Adrenal gland (tissue), 19 donors: ENCODE measurements at places on chromosomes 7 and 10. TPM values are rescaled to one million over a fixed set of nuclear protein-coding genes. Genes with fewer than 3 reads are reported as not detected.

GRCh38 chr7:156585025-156585648, 55.4 kb upstream of the RNF32 start:
- no peaks in the 10 kb centered on the region for H3K4me1 ChIP-seq
- H3K27me3 ChIP-seq, result no peaks in the 10 kb centered on the region
- no peak for DNase-seq
- no peaks in the 10 kb centered on the region for H3K36me3 ChIP-seq
- no peak overlapping the region for H3K4me3 ChIP-seq

DNA sequence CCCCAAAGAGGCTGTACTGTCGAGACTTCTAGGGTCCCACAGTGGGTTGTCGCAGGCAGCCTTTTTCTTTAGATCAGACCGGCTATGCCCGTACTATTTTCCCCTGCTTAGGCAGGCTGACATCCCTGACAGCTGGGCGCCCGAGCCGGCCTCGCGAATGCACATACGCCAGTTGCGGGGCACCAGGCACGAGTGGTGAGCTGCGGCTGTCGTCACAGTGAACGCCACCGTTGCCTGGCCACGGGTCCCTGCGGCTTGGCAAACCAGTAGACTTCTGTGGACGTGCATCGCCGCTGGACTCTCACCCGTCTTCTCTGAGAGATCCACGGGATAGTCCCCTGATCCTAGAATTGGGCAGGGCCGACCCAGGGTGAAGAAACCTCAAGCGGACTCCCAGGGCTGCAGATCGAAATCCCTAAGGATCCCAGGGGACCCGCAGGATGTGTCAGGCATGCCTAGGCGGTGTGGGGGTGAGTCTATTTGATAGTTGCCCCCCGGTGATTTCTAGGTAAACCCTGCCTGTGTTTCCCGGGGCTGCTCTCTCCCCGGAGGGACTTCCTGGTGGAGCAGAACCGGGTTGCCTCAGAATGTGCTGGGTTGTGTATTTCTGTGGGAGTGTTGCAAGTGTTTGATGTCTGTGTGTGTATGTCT, 33.0 kb upstream of the ZNF273 start:
- H3K4me1 ChIP-seq, result no peaks in the 10 kb centered on the region
- no peaks in the 10 kb centered on the region for H3K36me3 ChIP-seq
- peak; percentile 6 for DNase-seq
- H3K4me3 ChIP-seq, result no peak overlapping the region

- DNase-seq, result no peak
- no peak overlapping the region for H3K27ac ChIP-seq
- no peaks in the 10 kb centered on the region for H3K27me3 ChIP-seq
- no peak overlapping the region for H3K4me3 ChIP-seq
These were observed 889.9 kb upstream of the C7orf33 start for GRCh38 chr7:147700702-147701101.

GRCh38 chr10:6778992-6779701, 199.1 kb upstream of the PRKCQ start:
- H3K36me3 ChIP-seq, result no peaks in the 10 kb centered on the region
- DNase-seq, result peak; percentile 3
- H3K27me3 ChIP-seq, result peaks cover 3% of the 10 kb centered on the region
- no peak overlapping the region for H3K4me3 ChIP-seq

DNA sequence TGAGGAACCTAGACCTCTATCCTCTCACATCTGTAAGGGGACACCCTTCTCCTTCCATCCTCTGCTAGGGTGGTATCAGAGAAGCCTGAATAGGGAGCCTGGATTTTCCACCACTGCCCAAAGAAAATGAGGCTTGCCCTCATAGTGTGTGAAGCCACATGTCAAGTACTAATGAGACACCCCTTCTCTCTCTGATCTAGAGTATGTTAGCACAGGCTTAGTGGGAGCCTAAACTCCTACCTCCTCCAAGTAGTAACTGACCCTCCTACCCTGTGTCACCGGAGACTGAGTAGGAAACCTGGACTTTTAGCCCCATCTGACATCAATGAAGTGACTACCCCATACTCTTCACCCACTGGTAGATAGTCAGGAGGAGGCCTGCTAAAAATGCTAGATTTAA, 65.6 kb downstream of the PHYHIPL start:
- no peak overlapping the region for H3K4me3 ChIP-seq
- H3K36me3 ChIP-seq, result no peaks in the 10 kb centered on the region
- DNase-seq, result no peak
- H3K27ac ChIP-seq, result no peak overlapping the region
- no peaks in the 10 kb centered on the region for H3K4me1 ChIP-seq
- no peaks in the 10 kb centered on the region for H3K27me3 ChIP-seq

DNA sequence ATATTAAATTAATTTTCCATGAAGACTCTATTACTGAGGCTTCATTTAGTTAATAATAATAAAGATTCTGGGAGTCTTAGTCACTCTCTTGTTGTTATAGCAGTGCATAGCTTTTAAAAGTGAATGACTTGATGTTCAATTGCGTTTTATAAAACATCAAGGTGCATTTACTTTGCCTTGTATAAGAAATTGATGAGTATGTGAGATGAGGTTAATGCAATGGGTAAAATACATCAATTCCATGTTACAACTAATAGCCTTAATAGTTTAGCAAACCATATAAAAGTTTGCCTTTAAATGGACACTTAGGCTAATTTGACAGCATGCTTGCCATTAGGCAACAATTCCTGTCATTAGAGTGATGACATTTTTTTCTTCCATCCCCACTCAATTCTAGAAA, 173.6 kb upstream of the TEX47 start:
- H3K36me3 ChIP-seq, result no peaks in the 10 kb centered on the region
- no peak overlapping the region for H3K27ac ChIP-seq
- no peaks in the 10 kb centered on the region for H3K27me3 ChIP-seq
- H3K4me1 ChIP-seq, result no peaks in the 10 kb centered on the region

- H3K36me3 ChIP-seq, result no peaks in the 10 kb centered on the region
- H3K4me1 ChIP-seq, result no peaks in the 10 kb centered on the region
- H3K4me3 ChIP-seq, result no peak overlapping the region
- no peaks in the 10 kb centered on the region for H3K27me3 ChIP-seq
These were observed 4.8 kb upstream of the HYCC1 start for GRCh38 chr7:23018750-23019149.

- no peak overlapping the region for H3K4me3 ChIP-seq
- DNase-seq, result no peak
- H3K27ac ChIP-seq, result no peak overlapping the region
- no peaks in the 10 kb centered on the region for H3K27me3 ChIP-seq
- no peaks in the 10 kb centered on the region for H3K36me3 ChIP-seq
These were observed 32.2 kb upstream of the AQP1 start for GRCh38 chr7:30879139-30880124.

GRCh38 chr10:133324198-133324792, 12.4 kb downstream of the CALY start:
- H3K27ac ChIP-seq, result no peak overlapping the region
- no peaks in the 10 kb centered on the region for H3K4me1 ChIP-seq
- H3K27me3 ChIP-seq, result peaks cover 41% of the 10 kb centered on the region
- H3K4me3 ChIP-seq, result no peak overlapping the region

- H3K4me1 ChIP-seq, result no peaks in the 10 kb centered on the region
- no peak for DNase-seq
- H3K4me3 ChIP-seq, result no peak overlapping the region
- no peaks in the 10 kb centered on the region for H3K36me3 ChIP-seq
- H3K27me3 ChIP-seq, result no peaks in the 10 kb centered on the region
- no peak overlapping the region for H3K27ac ChIP-seq
These were observed 6.1 kb downstream of the ZNF853 start for GRCh38 chr7:6621195-6622133.

DNA sequence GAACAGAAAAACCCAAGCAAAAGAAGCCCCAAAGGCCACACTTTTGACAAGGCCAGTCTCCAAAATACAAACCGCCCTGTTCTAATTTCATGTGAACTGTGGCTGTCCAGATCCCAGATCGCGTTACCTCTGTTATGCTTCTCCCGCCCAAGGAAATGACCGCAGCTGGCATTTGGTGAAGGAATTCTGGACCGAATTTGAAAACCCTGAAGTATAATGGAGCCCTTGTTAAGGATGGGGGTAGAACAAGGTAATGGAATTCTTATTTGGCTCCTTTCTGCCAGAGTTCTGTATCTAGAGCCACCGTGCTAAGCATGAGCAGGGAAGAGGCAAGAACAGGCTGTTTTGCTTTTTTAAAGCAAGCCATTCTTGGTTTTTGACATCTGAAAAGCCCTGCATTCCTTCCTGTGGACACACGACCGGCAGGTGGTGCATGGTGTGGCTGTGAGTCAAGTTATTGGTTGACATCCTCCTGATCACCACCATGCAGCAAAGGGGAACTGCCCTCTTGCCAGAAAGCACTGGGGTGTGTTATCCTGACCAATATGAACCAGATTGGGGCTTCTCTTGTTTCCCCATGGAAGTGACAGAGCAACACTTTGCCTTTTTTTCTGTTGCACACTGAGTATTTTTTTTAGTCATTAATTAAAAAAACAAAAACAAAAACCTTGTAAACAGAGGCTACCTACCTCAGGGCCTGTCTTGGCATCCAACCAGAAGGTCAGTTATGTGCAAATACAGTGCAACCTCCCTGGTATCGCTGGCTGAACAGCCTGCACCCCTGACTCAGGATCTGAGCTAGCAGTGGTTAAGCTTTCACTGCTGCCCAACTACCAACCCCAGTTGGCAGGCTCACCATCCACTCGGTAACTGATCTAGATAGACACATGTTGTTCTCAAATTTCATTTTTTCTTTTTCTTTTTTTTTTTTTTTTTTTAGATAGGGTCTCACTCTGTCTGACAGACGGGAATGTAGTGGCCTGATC, 14.2 kb downstream of the UCMA start:
- H3K4me1 ChIP-seq, result no peaks in the 10 kb centered on the region
- no peak for DNase-seq
- H3K27ac ChIP-seq, result no peak overlapping the region
- H3K4me3 ChIP-seq, result no peak overlapping the region
- no peaks in the 10 kb centered on the region for H3K36me3 ChIP-seq

GOLGA7B gene
- total RNA-seq, result 1.2 TPM

ITGB8 gene
- total RNA-seq, result 12.0 TPM

LRRC17 gene
- total RNA-seq, result 2.7 TPM

ASIC3 gene
- 0.50 TPM for total RNA-seq

LGI1 gene
- 1.5 TPM for total RNA-seq

CLDN4 gene
- total RNA-seq, result 0.44 TPM

ZNF485 gene
- 4.0 TPM for total RNA-seq
